ENCODE measurements at places on chromosomes 7 and 10.

DNA sequence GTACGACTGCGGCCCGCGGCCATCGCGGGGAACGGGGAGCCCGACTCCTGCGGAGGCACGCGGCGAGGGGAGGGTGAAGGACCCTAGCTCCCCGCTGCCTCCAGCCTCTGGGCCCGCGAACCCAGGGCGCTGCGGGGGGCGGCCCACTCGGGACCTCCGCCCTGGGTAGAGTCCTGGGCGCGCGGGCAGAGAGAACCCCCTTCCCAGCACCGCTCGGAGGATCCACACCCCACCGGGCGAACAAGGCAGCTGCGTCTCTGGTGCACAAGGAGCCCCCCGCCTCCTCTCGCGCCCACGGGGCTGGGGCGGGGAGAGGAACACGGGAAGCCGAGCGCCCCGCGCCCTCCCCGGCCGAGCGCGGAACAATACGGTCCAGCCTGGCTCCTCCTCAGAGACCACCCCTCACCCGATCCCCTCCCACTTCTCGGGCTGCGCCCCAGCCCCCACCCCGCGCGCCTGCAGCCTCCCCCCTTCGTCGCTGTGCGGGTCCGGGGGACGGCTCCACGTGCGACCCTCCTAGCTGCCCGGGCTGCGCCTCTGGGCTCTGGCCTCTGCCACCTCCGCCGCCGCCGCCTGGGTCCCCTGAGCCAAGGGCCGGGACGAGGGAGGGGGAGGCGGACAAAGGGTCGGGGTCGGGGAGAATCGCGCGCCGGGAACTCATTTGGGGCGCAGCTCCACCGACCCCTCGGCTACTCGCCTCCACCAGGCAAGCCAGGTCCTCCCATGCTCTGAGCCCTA, at the start of gene WDR86:
Gene WDR86, minus strand, starts transcription at position 372 of the 738 bp plus-strand sequence. CDS start 449 bp downstream, outside the sequence.
- DNase-seq = no peak

GRCh38 chr7:157276731-157277562, 59.9 kb upstream of the DNAJB6 start:
- peak; percentile 11 for DNase-seq

DNA sequence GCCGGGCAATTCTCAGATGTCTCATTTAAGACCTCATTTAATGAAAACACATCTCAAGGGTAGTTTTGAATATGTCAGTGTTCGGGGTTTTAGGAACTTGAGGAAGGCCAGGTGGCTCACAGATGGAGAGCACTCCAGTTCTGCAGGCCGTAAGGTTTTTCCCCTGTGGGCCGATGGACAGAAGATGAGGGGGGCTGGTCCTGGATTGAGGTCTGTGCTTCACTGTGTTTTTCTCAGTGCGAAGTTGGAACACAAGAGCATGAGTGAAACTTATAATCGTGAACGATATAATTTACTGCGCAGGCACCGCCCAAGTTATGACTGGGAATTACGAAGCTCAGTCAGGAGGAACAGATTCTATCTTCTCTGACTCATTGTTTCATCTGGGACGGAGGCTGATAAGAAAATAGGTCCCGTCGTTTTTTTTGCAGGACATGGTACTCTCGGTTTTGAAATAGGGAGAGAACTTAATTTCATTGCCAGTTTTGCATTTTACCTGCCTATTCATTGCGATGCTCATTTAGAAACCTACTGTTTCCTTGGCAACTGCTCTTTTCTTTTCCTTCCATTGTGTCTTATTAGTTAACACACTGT, 591.0 kb upstream of the PFKP start:
- no peak for DNase-seq

DNA sequence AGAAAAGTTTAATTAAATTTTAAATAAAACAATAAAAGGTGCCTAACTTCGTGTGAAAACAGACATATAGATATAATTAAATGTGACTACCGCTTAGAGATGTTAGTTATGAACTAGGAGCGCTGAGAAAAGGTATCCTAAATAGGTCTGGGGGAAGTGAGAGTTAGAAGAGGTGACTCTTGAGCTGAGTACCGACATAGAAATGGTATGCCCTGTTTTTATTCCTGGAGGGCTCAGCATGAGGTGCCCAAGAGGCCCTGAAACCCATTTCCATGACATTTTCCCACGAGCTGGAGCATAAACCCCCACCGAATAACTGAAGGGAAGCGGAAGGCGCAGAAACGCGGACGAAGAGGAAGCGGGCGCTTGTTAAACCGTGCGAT, 433 bp upstream of the STARD3NL start:
- no peak for DNase-seq

DNA sequence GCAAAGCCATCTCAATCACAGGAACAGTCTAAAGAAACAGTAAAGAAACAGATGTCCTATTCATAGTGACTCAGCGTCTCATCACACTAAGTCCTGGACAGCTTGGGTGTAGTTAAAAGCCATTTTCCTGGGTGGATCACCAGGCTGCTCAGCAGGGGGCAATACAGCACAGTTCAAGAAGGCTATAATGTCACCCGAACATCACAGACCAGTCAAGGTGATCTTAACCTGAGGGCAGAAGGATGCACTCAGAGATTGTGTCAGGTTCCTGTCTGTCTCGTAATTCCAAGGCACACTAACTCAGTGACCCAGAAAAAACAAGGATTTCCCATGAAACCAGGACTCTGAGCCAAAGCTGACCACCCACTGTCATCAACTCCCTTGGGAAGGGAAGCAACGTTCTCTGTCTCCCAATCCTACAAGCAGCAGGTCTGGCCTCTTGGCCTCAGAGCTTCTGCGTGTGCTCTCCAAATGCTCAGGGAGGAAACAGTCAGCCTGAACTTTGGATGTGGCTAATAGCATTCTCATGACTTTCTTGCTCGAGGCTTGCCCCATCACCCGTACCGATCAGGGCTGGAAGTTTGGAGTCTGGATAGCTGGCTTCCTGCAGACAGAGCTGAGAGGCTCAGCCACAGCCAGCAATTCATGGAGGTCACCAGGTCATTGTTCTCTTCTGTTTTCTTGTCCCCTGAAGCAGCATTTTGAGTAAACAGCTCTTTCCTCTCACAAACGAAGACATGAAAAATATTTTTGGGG, 90.4 kb upstream of the FAM171A1 start:
- DNase-seq = peak; percentile 70

DNA sequence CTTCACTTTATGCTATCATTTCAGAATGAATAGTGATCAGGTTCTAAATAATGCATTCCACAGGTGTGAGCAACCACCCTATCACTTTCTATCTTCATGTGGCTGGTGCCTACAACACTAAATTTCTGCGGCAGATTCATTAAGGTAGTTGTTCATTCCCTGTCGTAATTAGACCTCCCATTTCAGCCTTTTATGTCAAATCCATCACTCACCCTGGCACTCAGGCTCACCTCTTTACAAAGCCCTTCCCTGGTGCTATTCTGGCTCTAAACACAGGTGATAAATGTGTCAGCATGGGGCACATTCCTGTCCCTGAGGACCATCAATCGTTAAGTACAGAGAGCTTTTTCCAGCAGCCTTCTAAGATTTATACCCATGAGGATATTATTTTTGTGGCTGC, 300.0 kb upstream of the C7orf33 start:
- no peak for DNase-seq

GRCh38 chr7:72435925-72436480, 23.9 kb upstream of the CALN1 start:
- no peak for DNase-seq

DNA sequence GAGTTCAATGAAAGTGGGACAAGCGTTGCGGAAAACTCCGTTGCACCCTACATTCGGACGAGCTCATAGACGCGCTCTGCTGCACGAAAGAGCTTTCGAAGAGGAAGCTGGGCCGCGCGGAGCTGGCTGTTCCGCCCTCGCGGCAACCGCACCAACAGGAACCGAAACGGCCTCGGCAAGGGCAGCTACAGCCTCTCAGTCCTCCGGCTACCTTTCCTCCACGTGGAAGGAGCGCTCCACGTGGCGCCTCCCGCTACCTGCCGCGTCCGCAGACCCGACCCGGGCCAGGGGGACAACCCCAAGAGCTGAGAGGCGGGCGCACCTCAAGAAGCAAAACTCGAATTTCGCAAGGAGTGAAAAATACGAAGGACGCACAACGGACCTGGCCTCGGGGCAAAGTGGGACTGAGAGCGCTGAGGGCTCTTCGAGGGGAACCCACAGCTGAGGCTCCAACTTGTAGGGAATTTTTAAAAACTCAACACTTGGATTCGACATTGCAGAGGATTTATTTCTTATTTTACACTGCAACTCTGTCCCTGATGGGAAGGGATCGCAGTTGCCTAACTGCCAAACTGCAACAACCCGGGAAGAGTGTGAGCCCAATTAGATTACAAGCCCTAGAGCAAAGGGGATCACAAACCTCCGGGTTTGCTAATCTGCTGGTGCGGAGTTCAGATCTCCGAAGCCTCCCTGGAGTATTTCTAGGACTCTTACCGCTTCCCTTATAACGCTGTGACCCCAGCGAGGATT, 1.4 kb downstream of the HPSE2 start:
- DNase-seq = peak; percentile 15

GRCh38 chr7:131111081-131111576, 216.5 kb upstream of the MKLN1 start:
- DNase-seq = peak; percentile 82

DNA sequence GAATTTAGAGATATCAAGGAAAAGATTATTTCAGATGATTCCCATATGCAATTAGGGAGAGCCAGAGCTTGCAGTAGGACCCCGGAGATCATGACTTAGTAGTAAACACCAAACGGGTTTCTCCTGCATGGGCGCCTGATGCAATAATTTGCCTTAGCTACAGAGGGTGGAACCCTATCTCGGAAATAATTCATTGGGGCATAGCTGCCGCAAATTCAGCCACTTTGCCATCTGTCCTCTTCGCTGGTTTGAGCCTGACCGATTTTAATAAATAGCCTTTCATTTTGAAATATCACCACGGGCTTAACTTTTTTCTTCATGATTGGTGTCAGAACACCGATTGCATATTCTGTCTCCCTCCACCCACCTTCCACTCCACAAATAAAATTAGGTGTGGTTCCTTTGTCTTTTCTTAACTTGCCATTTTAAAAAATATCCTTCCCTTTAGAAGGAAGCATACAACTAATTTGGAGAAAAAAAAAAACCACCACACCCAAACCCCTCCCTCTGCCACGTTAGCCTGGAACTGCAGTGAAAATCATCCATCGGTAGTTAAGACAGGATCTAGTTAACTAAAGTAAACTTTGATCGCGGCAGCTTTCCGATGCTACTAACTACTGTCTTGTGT, 1.4 kb downstream of the GARS1 start:
- DNase-seq = peak; percentile 50

- DNase-seq = peak; percentile 60
Observed at GRCh38 chr7:139016931-139017511, 18.8 kb downstream of the ZC3HAV1L start.

DNA sequence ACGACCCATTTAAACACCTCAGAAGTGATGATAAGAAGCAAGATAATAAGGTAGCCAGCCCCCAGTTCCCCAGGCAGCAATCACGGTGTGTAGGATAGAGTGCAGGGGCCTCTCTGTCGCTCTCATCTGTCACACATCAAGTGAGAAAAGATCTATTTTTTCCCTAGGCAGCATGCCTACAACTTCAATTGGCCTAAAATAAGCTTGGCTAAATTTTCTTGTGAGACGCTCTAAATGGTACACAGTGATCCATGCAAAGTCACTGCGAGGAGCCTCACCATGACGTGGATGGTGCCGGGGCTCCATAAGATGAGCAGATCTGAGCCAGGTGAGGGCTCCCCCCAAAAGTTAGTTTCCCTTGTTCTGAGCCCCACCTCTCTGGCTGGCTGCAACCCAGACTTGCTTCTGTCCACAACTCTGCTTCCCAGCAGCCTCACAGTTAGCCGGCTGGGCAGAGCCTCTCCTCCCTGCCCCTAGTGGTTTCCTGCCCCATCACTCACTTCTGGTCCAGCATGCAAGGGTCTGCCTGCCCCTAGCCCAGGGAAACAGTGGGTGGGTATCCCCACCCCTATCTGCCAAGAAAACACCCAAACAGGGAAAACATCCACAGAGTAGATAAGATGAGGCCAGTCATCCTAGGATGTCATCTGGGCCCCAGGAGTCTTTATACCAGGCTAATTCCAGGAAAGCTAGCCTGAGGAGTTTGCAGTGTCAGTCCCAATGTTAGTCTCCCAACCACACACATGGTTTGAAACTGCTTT, 342.1 kb downstream of the GRID1 start:
- no peak for DNase-seq

DNA sequence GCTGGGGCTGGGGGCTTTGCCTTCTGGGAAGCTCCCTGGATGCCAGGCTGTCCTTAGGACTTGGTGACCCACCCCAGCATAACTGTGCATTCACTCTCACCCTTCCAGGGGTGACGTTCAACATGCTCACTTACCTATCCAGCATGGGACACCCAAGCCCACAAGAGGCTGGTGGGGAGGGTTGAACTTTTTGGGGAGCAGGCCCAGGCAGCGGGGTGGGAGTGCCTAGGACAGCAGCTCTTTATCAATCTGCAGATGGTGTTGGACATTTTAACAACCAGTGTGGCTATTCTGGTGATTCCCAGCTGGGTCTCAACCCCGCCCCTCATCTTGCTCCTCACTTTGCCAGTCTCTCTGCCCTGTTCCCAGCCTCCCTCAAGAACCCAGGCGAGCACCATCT, 86.4 kb downstream of the CDH23 start:
- DNase-seq = no peak

GRCh38 chr7:92748495-92748894, 87.9 kb downstream of the CDK6 start:
- no peak for DNase-seq

DNA sequence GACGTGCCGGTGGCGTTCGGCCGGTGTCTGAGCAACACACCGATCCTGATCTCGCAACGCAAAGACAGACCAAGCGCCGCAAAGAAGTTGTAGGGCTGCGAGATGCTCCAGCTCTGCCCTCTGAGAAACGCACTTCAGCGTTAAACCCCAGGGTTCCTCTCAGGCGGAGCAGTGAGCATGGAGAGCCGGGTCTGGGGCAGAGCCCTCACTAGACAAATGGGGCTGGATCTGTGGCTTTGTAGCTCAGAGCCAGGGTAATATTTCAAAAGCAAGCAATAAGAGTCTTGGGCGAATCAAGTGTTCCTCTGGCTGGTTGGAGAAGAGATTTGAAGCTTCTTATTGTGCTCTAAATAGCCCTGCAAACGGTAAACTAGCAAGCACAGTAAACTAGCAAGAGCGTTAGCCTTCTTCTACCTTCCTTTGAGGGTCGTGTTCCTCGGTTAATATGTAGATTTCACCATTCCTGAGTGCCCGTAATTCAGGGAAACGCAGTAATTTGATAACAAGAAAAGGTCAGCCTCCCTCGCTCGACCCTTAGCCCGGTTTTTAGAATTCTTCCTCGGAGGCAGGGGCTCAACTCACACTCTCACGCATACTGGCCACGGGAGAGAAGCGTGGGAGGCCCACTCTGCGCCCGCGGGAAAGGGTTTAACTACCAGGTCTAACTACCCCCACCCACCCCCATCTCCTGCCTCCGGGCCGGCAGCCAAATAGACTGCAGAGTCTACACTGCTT, 6.7 kb downstream of the SKAP2 start:
- DNase-seq = no peak

Data from HCEC 1CT (cell line).